ENCODE measurements at places on chromosomes 3 and 15. TPM values are rescaled to one million over a fixed set of nuclear protein-coding genes. Genes with fewer than 3 reads are reported as not detected.

DNA sequence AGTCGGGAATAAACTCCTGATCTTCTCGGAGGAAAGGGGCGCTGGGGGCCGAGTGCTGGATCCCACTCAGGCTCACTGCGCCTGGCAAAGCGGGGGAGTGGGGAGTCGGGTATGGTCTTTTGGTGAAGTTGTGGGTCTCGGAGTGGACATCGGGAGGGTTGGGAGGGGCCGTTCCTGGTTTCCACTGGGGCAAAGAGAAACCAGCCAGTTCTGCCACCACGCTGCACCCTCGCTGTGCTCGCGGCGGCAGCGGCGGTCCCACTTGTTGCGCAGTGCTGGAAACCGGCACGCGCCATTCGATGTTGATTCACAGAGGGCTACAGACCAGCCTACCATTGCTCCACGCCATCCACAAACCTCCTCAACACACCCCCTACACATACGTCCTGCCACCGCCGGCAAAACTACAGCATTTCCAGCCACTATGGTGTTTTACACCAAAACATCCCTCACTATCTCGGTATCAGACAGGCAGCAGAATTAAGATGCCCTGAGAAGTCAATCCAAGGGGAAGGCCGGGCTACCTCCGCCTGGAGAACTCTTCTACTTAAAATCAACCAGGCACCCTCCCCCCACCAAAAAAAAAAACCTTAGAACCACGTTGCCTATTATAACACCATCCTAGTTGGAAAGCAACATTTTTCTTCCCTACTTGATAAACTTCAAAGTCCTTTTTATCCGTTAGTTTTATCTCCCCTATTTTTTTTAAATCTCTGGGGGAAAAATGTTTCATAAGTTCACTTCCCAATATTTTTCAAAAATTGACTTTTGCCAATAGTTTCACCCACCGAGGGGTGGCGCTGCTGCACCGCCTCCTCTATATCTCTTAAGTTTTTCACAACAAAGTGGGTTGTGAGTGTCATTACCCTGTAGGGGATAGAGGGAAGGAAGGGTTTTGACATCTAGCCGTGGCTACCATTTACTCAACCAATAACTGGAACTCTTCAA, 3.6 kb downstream of the BCL6 start:
- DNase-seq = peak; percentile 87
- peak overlapping the region; percentile 64 for H3K27ac ChIP-seq
- peak overlapping the region; percentile 83 for H3K4me3 ChIP-seq
- H3K27me3 ChIP-seq = peaks cover 5% of the 10 kb centered on the region
- H3K36me3 ChIP-seq = peaks cover 89% of the 10 kb centered on the region

GRCh38 chr15:58795825-58796224, 24.7 kb downstream of the MINDY2 start:
- peak overlapping the region; percentile 1 for H3K4me3 ChIP-seq
- peaks cover 60% of the 10 kb centered on the region for H3K36me3 ChIP-seq
- H3K4me1 ChIP-seq = peaks cover 59% of the 10 kb centered on the region
- peak overlapping the region; percentile 73 for H3K27ac ChIP-seq
- no peak for DNase-seq

The FRMD4B gene
- 13.8 TPM for total RNA-seq

The LRRC28 gene
- 15.9 TPM for total RNA-seq

The CD96 gene
- total RNA-seq = not detected
